ENCODE measurements at places on chromosomes 3 and 15.

GRCh38 chr15:62846805-62847495 is 195.6 kb upstream of the TPM1 start:
- no peak for DNase-seq

DNA sequence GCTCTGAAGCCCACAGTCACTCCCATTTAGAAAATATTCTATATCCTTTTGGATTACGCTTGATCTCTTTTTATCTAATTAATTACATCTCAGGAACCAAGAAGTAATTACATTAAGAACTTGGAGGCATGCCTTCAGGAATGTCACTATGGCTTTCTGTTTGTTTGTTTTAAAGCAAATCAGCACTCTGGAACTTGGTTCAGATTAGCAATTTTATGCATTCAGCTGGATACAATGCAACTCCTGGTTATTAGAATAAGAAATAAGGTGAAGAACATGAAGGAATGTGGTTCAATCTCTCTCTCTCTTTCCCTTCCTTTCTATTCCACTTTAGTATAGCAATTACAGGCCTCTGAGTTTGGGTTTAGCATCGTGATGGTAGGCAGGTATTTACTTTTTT is 235.8 kb downstream of the FHIT start:
- no peak for DNase-seq

- peak; percentile 65 for DNase-seq
Measured at GRCh38 chr3:171056528-171056927, 30.0 kb upstream of the SLC2A2 start.

- no peak for DNase-seq
Measured at GRCh38 chr3:42655331-42655888, 1.9 kb downstream of the ZBTB47 start.

DNA sequence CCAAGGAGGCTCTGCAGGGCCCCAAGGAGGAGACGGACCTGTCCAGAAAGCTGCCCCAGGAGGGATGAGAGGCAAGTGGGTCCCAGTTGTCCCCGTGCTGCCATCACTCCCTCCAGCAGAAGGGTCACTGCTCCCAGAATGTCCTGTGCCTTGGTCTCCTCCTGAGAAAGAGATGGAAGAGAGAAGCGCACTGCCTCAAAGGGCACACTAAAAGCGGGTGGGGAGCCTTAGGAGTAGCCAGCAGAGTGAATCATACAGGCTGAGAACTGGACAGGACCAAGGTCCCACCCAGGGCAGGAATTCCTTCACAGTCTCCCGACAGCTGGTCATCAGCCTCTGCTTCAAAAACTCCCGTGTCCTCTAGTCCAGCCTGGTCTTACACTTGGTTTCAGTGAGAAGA is 4.6 kb downstream of the THPO start:
- DNase-seq, result no peak

DNA sequence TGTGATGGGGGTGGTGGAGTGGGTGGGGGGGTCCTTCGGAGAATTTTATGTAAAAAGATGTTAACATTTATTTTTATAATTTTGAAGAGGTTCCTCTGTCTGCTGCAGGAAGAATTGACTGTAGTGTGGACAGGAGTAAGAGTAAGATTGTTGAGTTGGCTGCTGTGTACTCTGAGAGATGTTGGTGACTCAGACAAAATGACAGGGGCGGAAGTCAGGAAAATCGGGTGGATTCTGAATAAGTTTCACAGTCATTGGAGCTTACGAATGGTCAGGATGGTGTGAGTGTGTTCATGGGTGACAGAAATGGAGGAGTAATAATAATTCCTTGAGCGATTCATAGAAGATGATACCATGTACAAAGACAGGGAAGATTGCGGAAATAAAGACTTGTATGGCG is 420.0 kb downstream of the ROBO2 start:
- no peak for DNase-seq

DNA sequence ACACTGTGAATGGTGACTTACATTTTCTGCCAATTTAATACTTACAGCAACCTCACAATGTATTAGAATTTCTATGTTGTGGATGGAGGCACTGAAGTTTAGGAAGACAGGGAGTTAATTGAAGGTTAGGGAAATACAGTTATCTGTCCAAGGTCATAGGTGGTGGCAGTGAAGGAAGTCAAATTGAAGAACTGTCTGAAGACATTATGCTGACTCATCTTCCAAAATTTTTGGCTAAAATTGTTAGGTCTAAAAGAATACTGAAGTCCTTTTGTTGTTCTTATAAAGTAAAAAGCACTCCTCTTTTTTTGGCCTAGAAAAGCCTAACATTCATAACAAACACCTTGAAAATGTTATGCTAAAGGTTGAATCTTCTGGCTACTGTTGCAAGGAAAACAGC is 27.7 kb downstream of the EMC4 start:
- DNase-seq, result no peak

- DNase-seq, result no peak
Measured at GRCh38 chr3:132513057-132513456, 84.0 kb upstream of the ACKR4 start.

DNA sequence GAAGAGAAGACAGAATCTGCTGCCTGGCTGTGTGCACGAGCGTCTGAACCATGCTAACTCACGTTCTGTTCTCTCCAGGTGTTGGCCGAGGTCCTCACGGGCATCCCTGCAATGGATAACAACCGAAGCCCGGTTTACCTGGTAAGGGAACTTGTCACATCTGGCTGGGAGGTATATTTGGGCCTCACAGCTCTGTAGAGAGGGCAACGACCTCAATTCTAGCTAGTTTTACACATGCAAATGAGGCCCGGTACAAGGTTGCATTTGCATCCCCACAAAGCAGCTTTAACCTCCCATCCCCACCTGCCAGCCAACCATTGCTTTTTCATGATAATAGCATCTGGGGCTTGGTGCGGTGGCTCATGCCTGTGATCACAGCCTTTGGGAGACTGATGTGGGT is 22.0 kb upstream of the TATDN2 start:
- no peak for DNase-seq

DNA sequence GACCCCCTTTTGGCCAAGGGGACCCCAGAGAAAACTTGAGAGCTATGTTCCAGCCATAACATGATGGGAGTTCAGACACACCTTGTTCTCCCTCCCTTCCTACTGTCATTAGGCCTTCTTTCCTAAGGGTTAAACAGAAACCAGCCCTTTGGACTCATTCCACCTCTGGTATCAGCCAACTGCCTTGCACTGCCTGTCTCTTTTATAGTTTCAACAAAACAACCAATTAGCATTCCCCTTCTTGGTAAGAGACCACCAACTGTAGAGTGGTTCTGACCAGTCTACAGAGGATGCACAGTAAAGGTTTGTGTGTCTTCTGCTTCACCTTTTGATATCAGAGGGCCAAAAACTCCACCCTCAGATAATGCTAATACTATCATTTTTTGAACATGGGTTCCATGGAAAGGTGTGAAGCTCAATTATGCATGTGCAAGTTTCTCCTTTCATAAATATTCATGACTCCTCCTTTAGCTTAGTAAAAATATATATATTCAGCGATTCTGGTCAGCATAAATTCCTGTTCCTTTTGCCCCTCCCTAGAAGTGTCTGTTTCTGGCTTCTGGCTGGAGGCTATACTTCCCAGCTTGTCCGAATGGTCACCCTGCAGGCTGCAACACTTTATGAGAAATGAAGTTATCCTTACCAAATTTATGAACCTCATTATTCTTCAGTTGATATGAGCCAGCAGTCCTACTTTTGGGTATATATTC is 55.9 kb downstream of the SERP1 start:
- DNase-seq, result no peak

DNA sequence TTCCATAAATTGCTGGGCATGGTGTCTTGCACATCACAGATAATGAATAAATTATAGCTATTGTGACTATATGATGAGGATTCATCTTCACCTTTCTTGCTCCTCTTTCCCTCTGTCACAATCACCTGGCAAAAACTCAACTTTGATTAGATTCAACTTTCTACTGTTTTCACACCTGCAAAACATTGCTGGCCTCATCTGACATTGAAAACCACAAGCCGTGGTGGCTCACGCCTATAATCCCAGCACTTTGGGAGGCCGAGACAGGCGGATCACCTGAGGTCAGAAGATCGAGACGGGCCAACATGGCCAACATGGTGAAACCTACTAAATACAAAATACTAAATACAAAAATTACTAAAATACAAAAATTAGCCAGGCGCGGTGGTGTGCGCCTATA is 12.7 kb upstream of the PEX5L start:
- no peak for DNase-seq

All from brain microvascular endothelial cell (primary cell).